Sigmoid colon (tissue), 7 donors: ENCODE measurements at places on chromosomes 4 and X.
A peak's percentile ranks its signal among the peaks of the same experiment; 100 is the strongest.

DNA sequence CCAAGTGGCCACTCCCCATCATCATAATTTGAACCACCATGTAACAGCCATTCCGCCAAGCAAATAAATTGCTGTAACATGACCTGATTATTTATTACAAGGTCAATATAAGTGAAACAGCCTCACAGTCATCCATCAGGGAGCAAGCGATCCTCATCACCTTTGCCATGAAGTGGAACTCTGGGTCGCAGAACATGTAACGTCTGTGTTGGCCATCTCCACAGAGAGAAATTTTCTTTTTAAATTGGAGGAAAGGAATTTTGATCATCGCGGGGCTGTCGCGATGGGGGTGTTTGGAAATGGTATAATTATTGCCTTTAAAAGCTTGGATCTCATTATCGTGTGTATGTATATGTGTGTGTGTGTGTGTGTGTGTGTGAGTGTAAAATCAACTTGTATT is 90.2 kb downstream of the SHOX start:
- H3K4me1 ChIP-seq: no peaks in the 10 kb centered on the region
- peak; percentile 20 for DNase-seq
- no peaks in the 10 kb centered on the region for H3K27me3 ChIP-seq
- H3K4me3 ChIP-seq: no peak overlapping the region

DNA sequence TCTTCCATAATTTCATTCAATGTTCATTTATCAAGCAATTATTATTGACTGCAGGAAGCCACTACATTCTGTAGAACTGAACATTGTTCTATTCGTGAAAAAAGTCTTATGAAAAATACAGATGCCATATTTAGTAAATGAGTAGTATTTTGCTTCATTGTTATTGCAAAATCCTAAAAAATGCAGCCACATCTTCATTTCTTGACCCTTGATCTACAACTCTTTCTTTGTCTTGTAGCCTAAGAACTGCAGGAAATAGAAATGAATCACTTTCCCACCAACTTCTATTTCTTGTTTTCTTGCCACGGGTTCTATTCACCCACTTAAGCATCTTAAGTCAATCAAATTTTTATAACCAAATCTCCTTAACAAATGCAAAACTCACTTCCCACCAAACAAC is 63.3 kb downstream of the KCNIP4 start:
- no peak for DNase-seq
- H3K36me3 ChIP-seq: no peaks in the 10 kb centered on the region
- H3K4me3 ChIP-seq: no peak overlapping the region
- no peak overlapping the region for H3K27ac ChIP-seq

GRCh38 chrX:74453178-74453577 is 31.9 kb downstream of the SLC16A2 start:
- no peaks in the 10 kb centered on the region for H3K36me3 ChIP-seq
- no peak overlapping the region for H3K27ac ChIP-seq
- H3K4me3 ChIP-seq: no peak overlapping the region
- no peaks in the 10 kb centered on the region for H3K4me1 ChIP-seq

GRCh38 chrX:145178268-145178667 is 69.0 kb upstream of the SPANXN1 start:
- H3K27ac ChIP-seq: no peak overlapping the region
- no peaks in the 10 kb centered on the region for H3K4me1 ChIP-seq
- H3K36me3 ChIP-seq: no peaks in the 10 kb centered on the region
- H3K4me3 ChIP-seq: no peak overlapping the region

DNA sequence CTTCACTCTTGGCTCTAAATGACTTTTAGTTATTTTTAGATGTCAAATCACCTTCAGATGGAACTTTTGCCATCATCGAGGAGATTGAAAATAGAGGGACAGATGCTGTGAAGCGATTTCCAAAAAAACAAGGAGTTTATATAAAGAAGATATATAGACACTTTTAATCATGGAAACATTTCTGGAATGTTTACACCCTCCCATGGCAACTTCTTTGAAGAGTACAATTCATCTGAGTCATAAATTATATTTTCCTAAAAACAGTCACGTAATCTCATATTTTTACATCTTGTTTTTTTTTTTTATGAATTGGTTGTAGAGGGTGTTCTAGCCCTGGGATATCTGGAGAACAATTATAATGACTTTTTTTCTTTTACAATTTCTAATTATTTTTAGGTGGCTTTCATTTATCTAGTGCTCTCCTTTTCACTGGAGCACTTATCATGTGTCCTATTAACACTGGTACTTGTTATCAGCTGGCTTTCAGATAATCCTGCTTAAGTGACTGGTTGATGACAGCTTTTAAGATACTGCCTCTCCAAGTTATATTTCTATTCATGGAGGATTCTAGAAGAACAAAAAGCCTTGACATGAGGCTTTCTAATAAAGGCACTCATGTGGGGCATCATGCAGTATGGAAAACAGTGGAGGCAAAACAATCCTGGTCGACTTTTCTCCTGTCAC is 24.9 kb downstream of the PCDH7 start:
- H3K27ac ChIP-seq: peak overlapping the region; percentile 50
- H3K36me3 ChIP-seq: no peaks in the 10 kb centered on the region
- no peak for DNase-seq
- H3K4me1 ChIP-seq: peaks cover 50% of the 10 kb centered on the region
- H3K4me3 ChIP-seq: no peak overlapping the region

GRCh38 chr4:6201580-6202091 is 1.3 kb upstream of the JAKMIP1 start:
- DNase-seq: peak; percentile 15
- H3K4me1 ChIP-seq: peaks cover 19% of the 10 kb centered on the region
- H3K4me3 ChIP-seq: no peak overlapping the region
- no peaks in the 10 kb centered on the region for H3K36me3 ChIP-seq

DNA sequence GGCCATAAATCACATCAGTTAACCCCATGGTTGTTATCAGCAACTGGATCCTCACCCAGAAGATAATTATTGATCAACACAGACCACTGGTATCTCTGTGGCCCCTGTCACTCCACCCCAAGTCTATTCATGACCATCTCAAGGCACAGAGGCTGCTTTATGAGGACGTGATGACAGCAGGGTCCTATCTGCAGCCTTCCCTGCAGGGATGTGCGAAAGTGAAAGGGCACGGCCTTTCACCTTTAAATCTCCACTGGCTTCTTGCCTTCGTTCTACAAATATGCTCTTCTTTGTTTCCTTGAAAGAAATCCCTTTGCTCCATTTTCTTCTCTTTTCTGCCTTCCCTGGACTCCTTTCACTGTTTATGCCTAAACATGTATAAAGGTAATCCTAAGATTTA is 170.6 kb upstream of the EDNRA start:
- H3K4me3 ChIP-seq: no peak overlapping the region
- no peaks in the 10 kb centered on the region for H3K36me3 ChIP-seq
- H3K27ac ChIP-seq: no peak overlapping the region
- H3K4me1 ChIP-seq: no peaks in the 10 kb centered on the region
- H3K27me3 ChIP-seq: no peaks in the 10 kb centered on the region
